Stomach (tissue), 19 donors: ENCODE measurements at places on chromosomes 16 and 17. TPM values are rescaled to one million over a fixed set of nuclear protein-coding genes. Genes with fewer than 3 reads are reported as not detected.

The NAGS gene
- not detected for total RNA-seq

The TSNAXIP1 gene
- total RNA-seq: 25.7 TPM

The RNF222 gene
- not detected for total RNA-seq

The TP53TG3C gene
- not detected for total RNA-seq

The TBC1D26 gene
- total RNA-seq: 0.37 TPM

The TMEM92 gene
- 11.1 TPM for total RNA-seq

The KRTAP4-9 gene
- total RNA-seq: not detected

The TEDC2 gene
- total RNA-seq: not detected

The ZG16 gene
- not detected for total RNA-seq

The CAPNS2 gene
- total RNA-seq: not detected

The CHST6 gene
- total RNA-seq: not detected

The BCAR1 gene
- 122 TPM for total RNA-seq

The HASPIN gene
- not detected for total RNA-seq

The MAPT gene
- total RNA-seq: not detected

The TMC8 gene
- 4.1 TPM for total RNA-seq

The MT1H gene
- total RNA-seq: not detected
